ENCODE measurements at places on chromosomes 7 and 10.

DNA sequence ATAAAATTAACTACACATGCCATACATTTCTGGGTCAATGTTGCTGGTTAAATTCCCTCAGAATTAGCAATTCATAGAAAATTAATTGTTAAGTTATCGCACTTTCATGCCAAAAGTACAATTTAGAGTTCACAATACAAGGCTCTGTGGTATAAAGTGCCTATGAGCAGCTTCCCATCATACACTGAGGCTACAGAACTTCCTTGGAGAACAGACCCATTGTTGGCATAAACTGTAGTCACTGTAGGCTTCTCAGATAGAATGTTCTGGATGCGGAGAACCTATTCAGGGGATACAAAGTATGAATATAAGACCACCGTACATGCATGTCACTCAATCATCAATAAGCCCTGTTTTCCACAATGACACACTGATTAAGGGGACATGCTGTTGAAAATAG lies 9.0 kb upstream of the PON3 start:
- DNase-seq = no peak

DNA sequence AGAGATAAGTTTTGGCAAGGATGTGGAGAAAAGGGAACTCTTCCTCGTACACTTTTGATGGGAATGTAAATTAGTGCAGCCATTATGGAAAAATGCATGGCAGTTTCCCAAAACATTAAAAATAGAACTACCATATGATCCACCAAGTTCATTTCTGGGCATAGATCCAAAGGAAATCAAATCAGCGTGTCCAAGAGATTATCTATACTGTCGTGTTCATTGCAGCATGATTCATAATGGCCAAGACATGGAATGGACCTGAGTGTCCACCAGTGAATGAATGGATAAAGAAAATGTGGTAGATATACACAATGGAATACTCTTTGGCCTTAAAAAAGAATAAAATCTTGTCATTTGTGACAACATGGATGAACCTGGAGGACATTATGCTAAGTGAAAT lies 70.3 kb upstream of the RSU1 start:
- no peak for DNase-seq

DNA sequence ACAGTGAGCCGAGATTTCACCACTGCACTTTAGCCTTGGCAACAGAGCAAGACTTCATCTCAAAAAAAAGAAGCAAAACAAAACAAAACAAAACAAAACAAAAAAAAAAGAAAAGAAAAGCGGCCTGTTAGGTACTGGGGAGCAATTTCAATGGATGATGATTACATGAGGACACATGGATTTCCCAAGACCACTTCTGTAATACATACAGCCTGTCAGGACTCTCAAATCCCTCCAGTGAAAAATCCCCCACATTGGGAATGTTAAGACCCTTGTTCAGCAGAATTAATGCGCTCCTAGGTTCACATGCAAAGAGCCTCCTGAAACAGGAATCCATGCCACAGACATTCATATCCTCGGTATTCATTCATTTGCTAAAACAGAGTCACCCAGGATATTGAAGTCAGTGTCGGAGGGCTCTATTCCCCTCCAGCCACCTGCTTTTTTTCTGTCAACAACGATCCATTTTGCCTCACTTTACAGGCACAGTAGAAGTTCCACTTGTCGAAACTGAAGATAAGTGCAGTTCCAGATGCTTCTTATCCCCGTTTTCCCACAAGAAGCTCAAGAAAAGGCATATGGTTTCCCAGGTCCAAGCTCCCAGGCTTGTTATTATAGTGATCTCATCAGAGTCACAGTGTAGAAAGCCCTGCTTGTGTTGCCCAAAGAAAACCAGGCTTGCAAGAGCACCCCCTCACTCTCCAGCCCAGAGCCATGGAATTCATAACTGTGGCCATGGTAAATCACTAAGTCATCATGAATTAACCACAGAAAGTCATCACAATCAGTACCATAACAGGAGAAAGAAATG lies 20.2 kb downstream of the SLC16A12 start:
- DNase-seq = no peak

GRCh38 chr10:3149918-3150317 lies 22.7 kb downstream of the PITRM1 start:
- no peak for DNase-seq

DNA sequence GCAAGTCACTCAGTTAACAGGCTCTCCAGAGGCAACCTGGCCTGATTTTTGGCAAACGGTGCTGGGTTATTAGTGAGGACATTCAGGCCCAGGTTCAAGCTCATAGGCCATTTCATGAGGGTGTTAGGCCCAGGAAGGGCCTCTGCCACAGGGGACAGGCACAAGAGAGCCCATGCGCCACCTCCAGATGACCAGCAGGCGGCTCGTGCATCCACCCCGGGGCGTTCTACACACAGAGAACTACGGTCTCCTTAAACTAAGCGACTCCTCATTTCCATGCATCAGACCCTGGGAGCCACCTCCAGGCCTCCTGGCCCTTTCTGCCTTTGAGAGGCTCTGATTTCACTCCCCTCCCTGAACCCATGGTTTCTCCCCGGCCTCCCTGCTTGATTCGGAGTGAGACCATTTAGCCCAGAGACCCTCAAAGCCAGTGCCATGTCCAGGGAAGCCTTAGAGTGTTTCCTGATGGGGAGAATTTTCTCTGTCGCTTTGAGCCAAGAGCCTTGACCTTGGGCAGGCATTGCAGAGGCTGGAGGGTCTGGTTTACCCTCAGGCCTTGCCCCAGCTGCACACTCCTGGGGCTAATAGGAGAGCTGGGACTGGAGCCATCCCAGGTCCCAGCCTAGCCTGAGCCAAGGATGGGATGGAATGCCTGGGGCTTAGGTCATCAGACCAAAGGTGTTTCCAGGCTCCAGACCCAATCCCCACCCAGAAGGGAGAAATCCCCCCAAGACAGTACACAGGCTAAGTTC lies 188.0 kb downstream of the GRID1 start:
- DNase-seq = peak; percentile 4

GRCh38 chr10:47318706-47319105 lies 3.5 kb upstream of the GDF2 start:
- DNase-seq = no peak

DNA sequence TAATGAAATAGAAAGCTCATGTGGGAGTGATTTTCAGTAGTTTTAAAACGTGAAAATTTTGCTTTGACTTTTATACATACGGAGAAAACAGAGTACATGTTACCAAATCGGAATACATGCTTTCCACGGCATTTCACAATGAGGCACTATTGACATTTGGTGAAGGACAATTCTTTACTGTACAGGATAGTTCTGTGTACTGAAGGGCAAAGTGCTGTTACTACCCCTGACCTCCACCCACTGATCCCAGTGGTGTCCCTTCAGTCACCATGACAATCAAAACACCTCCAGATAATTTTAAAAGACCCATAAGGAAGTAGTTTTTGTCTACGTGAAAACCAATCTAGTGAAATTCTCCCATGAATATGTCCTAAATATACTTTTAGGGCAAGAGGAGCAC lies 33.1 kb upstream of the ANK3 start:
- DNase-seq = no peak

- no peak for DNase-seq
Measured at GRCh38 chr10:44337081-44337480, 47.8 kb downstream of the CXCL12 start.

DNA sequence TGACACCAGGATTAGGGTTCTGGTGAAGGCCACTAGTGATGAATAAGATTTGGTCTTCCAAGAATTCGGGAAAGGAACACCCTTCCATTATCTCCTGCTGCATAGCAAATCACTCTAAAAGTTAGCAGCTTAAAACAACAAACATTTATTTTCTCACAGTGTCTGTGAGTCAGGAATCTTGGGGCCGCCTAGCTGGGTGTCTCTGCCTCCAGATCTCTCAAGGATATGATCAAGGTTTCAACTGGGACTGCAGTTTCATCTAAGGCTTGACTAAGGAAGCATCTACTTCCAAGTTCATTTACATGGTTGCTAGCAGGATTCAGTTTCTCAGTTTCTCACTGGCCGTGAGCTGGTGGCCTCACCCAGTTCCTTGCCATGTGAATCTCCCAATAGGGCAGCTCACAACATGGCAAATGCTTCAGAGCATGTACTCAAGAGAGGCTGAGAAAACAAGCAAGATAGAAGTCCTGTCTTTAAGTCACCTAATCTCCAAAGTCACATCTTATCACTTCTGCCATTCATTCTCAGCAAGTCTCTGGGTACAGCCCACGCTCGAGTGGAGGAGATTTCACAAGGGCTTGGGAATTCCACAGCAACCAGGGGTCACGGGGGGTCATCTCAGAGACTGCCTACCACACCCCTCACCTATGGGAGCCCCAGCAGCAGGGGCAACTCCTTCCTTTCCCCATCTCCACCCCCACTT lies 26.8 kb downstream of the TLX1 start:
- no peak for DNase-seq

DNA sequence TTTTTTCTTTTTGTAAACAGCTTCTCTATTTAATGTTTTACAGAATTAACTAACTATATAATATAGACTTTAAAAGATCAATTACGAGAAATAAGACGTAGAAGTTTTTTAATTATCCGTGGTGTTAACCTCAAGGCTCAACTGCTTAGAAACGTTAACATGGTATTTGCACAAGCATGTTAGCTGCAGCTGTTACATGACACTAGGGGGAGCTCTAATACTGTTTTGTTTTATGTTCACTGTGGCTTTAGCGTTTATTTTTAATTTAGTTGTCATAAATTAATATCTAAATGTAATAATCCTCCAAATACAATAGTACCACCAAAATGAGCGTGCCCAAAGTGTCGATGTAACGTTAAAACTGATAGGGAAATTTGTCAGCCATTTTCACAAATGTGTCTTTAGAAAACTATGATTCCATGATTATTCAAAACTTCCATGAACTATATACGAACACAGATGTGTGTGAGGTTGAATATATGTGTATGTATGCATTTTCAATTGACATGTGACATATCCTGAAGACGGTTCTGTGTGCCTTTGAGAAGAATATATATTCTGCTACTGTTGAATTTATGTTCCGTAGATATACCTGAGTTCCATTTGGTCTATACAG lies 828.8 kb upstream of the MBL2 start:
- DNase-seq = no peak

GRCh38 chr7:117229350-117229749 lies 93.5 kb downstream of the WNT2 start:
- no peak for DNase-seq

- no peak for DNase-seq
Measured at GRCh38 chr7:28675429-28675828, 263.1 kb downstream of the CREB5 start.

GRCh38 chr10:48701139-48701901 lies 16.6 kb downstream of the WDFY4 start:
- DNase-seq = no peak

- no peak for DNase-seq
Measured at GRCh38 chr10:86600296-86600695, 54.1 kb upstream of the OPN4 start.

GRCh38 chr7:117774943-117775342 lies 98.3 kb downstream of the CTTNBP2 start:
- DNase-seq = no peak

GRCh38 chr10:66252986-66253385 lies 672.9 kb upstream of the LRRTM3 start:
- DNase-seq = no peak

DNA sequence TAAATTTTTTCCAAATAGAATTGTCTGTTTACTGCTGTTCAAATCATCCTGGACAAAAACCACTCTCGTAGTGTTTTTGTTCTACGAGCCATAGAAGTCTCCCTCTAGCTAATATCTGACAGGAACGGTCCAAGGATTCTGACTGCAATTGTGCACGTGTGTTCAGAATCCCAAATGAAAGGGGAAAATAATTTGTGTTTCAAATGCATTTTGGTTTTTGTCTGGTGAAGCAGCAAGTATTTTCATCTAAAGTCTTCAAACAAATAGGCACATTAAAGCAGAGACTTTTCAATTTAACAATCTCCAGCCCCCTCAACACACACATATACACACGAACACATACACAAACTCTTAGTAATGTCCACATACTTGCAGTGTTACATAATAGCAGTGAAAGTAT lies 475 bp downstream of the NEUROD6 start:
- DNase-seq = no peak

GRCh38 chr7:20193242-20193777 lies 23.9 kb downstream of the MACC1 start:
- no peak for DNase-seq

DNA sequence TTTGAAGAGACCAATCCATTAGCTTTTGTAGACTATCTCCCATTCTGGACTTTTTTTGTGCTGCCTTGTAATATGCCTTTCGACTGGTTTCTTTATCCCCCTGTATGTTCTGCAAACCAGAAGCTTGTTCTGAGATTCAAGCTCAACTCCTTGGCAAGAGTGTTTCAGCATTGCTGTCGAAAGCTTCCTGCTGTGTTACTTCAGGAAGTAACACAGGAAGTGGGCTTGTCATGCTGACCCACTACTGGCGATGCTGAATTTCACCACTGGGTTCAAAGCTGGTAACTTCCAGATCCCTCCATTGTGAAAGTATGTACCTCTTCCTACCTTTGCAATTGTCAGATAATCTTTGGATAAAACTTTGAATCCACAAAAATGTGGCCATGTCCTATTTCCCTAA lies 57.9 kb upstream of the INSYN2A start:
- no peak for DNase-seq

DNA sequence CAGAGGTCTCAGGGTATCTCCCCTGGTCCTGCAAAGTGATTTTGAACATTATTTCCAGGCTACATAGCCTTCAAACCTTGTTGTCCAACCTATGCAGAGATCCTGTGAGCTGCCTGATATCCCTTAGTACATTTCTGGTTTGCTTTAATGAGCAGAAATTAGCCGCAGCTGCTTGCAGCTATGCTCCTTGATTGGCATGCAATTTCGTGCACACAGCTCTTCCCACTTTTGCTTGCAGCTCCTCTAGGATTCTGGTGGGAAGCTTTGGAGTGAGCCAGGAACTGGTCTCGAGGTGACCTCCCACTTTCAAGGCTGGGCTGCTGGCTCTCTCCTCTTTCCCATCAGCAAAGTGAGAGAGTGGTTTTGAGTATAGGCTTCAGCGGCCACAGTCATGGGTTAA lies 45.8 kb downstream of the OAT start:
- DNase-seq = no peak

- no peak for DNase-seq
Measured at GRCh38 chr7:107926481-107926880, 35.5 kb downstream of the DLD start.

DNA sequence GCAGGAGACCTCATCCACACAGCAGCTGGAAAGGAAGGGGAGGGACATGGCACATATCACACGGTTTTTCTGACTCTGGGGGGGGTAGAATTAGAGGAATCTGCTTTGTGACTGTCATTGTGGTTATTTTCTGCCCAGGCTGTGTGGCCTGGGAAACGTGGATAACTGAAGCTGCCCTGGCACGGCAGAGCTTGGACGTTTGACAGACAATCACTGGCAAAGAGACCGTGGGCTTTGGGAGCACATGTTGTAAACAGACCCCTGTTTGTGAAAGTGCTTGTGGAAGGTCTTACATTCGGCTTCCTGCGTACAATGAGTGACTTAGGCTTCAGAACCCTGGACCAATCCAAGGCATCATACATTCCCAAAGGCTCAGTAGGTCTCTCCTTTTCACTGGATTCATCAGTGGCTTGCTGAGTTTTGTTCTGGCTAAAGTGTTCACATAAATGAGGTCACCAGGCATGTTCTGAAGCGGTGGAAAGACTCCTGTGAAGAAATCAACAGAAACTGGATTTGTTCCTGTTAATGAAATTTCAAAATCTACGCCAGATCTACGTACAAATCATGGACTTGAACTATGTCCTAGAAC lies 188.2 kb downstream of the TEX36 start:
- no peak for DNase-seq

- DNase-seq = no peak
Measured at GRCh38 chr10:129135624-129136023, 331.4 kb upstream of the MGMT start.
